Pulmonary artery endothelial cell (primary cell): ENCODE measurements at places on chromosomes 2 and 18. TPM values are rescaled to one million over a fixed set of nuclear protein-coding genes. Genes with fewer than 3 reads are reported as not detected.

DNA sequence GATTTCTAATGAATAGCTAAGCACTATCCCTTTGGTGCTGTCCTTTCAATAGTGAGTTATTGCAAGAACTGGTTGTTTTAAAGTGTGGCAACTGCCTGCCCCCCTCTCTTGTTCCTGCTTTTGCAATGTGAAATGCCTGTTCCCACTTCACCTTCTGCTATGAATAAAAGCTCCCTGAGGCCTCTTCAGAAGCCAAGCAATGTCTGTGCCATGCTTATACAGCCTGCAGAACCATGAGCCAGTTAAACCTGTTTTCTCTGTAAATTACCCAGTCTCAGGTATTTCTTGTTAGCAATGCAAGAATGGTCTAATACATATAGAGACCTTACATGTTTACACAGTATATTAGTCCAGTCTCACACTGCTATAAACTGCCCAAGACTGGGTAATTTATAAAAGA lies 15.0 kb upstream of the METTL21A start:
- no peak for DNase-seq

GRCh38 chr2:207427986-207428385 lies 101.8 kb upstream of the CREB1 start:
- DNase-seq: no peak

Gene STK16
- 22.2 and 23.5 TPM in 2 replicates for total RNA-seq

Gene APOB
- 0.40 and 0.78 TPM in 2 replicates for total RNA-seq

Gene ARHGAP25
- total RNA-seq: 1.5 and 1.7 TPM in 2 replicates

Gene ATOH8
- 5.7 and 23.8 TPM in 2 replicates for total RNA-seq

GRCh38 chr2:190110699-190111098 lies 48.2 kb upstream of the MSTN start:
- no peak for DNase-seq

Gene HK2
- total RNA-seq: 19.8 and 23.9 TPM in 2 replicates

Gene CIB4
- not detected in 2 replicates for total RNA-seq

DNA sequence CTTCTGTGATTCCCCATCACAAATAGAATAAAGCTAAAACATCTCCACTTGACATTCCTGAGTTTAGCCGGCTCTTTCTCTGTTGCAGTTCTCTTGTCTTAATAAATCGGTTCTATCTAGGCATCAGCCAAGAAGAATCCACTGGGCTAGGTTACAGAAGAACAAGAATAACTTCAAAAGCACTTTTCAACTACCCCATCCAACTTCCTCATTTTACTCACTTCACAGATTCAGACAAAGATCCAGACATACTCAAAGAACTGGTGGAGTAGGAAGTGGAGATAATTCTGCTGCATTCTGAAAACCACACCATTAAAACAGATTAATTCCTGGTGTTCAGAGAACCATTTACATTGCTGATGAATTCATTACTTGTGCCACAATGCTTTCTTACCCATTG lies 9.6 kb upstream of the ALPK2 start:
- DNase-seq: no peak

DNA sequence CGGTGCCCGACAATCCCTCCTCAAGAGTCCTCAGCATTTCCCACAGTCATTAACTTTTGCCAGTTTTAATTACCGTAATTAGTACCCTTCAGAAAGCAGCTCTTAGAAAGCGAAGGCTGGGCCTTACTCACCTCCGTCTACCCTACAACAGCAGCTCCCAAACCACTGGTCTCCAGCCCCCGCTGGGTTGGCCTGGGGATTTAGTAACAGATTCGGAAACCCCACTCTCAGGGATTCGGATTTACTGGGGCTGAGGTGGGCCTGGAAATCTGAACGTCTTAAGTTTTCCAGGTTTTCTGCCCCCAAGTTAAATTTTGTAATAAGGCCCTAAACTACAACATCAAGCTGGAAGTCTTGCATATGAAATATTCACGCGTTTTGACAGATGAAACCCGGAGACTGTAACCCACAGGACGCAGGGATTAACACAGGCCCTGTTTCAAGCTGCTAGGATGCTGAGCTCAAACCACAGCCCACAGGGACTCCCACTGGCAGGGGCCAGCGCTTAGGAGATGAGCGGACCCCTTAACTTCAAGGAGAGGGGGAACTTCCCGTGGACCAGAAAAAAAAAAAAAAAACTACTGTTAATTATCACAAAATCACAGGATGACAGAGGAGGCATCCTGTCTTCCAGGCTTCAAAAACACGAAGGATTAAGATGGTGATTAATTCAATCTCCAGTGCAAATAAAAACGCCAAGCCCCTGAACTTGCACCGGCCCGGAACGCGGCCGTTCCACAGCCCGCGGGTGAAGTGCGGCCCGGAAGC lies 985 bp downstream of the ILKAP start:
- DNase-seq: no peak

- DNase-seq: no peak
These were observed 67.9 kb upstream of the SLC25A52 start for GRCh38 chr18:31828613-31829012.

Gene RBM44
- total RNA-seq: 0.33 and 0.39 TPM in 2 replicates

DNA sequence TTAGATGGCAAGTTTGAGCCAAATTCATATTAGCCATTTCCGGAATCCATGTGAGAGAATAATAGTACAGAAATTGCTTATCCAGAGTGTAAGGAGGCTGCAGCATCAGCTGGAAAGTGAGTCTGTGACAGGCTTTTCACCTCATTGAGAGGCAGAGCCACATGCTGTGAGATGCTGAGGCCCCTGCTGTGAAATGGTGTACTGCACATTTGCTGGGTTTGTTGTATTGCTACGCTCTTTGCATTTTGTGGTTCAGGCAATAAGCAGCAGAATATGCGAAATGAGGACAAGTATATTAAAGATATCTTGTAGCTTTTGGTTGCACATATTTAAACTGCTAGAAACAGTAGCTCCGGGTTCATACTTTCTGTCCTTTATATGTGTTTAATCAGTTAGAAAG lies 37.0 kb downstream of the NABP1 start:
- no peak for DNase-seq

DNA sequence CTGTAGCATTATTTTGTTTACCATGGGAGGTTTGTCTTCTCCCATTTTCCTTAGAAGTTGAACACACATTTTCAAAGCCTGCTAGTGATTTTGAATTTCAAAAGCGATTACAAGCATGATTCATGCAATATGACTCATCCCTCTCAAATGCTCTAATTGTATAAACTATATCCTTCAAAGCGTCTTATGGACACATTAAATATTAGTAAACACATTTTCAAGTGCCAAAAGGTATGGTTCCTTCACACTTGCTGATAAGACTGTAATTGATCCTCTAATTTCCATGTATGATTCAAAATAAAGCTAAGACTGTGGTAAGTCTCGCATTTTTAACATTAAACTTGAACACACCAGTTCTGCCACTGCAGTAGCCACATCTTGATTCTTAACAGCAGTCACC lies 512.9 kb downstream of the LRRTM4 start:
- no peak for DNase-seq

Gene SP100
- total RNA-seq: 110 and 132 TPM in 2 replicates

DNA sequence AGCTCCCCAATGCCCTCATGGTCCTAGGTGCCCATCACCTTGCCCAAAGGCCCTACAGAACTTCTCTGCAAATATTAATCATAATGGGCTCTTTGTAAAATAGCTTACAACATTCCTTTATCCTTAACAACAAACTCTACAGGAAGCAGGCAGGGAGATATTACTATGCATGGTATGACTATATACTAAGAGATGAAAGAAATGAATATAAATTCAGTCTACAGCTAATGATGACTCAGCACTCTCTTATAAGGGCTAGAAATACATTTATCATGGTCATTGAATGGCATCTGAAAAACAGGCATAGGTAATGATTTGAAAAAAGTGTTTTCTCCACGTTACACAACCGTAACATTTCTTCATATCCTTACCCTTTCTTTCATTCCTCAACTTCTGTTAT lies 254.8 kb upstream of the DSEL start:
- no peak for DNase-seq

GRCh38 chr2:224570328-224570993 lies 14.7 kb downstream of the CUL3 start:
- no peak for DNase-seq

DNA sequence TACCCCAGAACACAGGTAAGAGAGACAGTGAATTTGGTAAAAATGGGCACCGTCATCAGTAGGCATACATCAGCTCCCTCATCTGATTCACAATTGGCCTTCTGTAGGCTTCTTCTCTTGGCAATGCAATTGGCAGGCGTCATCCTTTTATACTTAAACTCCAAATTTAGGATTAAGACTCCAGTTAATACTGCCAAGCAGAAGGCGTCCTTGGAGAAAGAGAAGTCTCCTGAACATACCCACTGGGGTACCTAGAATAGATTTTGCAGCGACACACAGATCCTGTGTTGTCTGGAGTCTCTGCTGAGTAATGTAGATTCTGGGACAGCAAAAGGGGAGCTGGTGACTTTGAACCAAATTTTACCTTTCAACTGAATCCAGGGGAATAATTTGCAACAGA lies 592 bp upstream of the METAP1D start:
- DNase-seq: no peak

Gene ESPNL
- total RNA-seq: under 0.01 TPM in 1 of 2 replicates, not detected in the other

Gene SERPINB7
- not detected in 2 replicates for total RNA-seq

GRCh38 chr2:181649436-181649979 lies 7.4 kb downstream of the CERKL start:
- no peak for DNase-seq

Gene SERPINB12
- total RNA-seq: not detected in 2 replicates

- no peak for DNase-seq
These were observed 737.9 kb upstream of the SALL3 start for GRCh38 chr18:78241535-78242253.

Gene LRATD1
- total RNA-seq: 0.04 and 0.07 TPM in 2 replicates

DNA sequence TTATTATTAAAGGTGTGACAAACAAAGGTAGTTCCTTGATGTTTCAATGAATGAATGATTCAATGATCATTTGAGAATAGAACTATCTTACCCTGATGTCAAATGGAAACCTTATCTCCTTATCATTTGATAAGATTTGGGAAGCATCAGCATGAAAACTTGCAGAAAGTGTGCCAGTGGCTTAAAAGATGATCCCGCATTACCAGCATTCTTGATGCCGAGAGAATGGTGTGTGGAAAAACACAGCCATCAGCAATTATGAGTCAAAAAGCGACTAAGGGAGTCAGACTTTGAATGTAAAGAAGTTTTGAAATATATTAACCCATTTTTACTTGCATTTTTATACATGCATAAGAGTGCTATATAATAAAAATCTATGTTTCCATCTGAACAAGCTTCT lies 93.7 kb downstream of the MAIP1 start:
- no peak for DNase-seq

DNA sequence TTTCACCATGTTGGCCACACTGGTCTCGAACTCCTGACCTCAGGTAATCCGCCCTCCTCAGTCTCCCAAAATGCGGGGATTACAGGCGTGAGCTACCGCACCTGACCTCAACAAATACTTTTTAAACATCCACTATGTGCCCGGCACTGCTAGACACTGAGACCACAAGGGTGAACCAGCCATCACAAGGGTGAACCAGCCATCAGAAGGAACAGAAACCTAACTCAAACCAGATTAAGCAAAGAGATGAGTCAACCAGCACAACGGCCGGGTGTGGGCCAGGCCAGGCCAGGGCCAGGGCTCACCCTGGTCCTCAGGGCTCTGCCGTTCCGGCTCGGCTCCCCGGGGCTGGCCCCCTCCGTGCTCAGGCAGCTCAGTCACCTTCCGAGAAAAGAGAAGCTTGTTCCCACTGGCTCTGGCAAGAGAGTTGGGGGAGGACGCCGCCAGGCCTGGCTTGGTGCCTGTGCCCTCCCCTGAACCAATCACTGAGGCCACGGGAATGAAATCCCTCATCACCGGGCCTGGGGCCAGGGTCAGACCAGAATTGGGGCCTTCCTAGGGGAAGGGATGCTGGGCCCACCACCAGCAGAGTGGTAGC lies 4.4 kb downstream of the TEX44 start:
- DNase-seq: no peak

DNA sequence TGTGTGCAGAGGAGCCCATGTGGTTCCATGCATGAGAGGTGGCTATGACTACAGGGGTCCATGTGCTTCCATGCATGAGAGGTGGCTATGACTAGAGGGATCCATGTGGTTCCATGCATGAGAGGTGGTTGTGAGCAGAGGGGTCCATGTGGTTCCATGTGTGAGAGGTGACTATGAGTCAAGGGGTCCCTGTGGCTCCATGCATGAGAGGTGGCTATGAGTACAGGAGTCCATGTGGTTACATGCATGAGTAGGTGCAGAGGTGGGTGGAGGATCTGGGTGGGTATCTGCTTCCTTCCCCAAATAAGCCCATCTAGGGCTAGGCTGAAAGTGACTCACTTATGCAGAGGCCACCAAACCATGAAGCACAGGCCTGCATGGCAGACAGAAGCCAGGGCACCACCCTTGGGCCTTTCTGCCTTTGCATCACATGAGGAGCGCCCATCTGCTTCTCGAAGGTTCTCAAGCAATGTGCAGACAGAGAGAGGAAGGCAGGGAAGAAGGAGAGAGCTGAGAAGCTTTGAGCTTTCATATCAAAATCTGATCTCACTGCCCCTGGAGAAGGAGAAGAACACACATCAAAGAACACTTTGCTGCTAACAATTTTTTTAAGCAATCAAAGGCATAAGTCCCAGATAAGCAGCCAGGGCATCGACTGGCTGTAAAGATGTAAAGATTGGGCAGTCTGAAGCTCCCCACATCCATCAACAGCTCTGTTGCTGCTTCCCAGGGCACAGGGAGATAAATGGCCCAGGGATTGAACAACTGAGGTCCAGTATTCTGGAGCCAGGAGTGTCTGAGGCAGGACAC lies 137.6 kb downstream of the TNS1 start:
- DNase-seq: no peak

DNA sequence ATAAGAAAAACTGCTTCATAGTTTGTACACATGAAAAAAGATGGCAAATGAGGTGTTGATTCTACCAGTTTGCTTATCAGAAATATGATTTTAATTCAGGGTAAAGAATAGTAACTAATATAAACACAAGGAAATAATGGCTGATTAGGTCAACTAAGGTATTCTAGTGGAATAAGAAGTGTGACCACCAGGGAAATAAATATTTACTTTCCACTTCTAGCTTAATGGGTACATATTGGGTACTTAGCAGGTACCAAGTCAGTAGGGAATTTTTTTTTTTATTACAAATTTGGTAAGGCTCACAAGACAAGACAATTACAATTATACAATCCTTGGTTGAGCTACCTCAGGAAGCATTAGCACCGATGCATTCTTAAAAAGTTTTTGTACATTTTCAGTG lies 135.7 kb downstream of the PLEKHA3 start:
- no peak for DNase-seq

- no peak for DNase-seq
These were observed 316.4 kb downstream of the MYCN start for GRCh38 chr2:16256601-16257321.

GRCh38 chr2:9297156-9297555 lies 90.5 kb downstream of the ASAP2 start:
- no peak for DNase-seq

DNA sequence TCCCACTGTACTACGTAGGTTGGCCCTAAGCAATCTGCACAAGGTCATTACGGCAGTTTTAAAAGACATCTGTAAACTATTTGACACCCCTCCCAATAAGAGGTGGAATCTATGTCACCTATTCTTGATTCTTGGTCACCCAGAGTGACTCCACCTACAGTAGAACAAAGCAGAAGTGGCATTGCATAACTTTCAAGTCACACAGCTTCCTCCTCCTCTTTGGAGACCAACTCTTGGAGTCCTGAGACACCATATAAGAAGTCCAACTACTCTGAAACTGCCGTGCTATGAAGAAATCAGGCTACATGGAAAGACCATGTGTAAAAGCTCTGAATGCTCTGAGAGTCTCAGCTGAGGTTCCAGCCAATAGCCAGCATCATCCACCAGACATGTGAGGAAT lies 253.5 kb upstream of the CDH20 start:
- no peak for DNase-seq

Gene KCNE4
- total RNA-seq: not detected in 2 replicates

Gene NTSR2
- total RNA-seq: not detected in 2 replicates
